ENCODE measurements at places on chromosomes 6 and 20.

- no peak for DNase-seq
These were observed 492.4 kb upstream of the MARCKS start for GRCh38 chr6:113364766-113365165.

DNA sequence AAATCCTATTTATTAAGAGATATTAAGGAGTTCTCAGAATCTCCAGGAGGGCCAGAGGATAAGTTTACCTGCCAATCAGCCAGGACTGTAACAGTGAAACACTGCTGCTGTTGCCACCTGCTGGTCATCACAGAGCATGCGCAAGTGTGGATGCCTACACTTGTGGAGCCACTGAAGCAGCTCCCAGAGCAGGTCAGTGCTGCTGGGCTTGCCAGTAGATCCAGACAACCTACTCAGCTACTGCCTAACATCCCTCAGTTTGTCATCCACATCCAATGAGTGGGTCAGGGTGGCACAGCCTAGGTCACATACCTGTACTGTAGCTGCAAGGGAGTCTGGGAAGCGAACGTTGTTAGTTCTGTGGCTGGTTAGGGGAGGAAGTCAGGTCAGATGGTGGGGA is 18.3 kb upstream of the NHSL1 start:
- DNase-seq: peak; percentile 30

GRCh38 chr6:10099529-10100140 is 315.2 kb downstream of the TFAP2A start:
- DNase-seq: no peak

GRCh38 chr6:34073540-34073939 is 72.3 kb downstream of the GRM4 start:
- DNase-seq: no peak

DNA sequence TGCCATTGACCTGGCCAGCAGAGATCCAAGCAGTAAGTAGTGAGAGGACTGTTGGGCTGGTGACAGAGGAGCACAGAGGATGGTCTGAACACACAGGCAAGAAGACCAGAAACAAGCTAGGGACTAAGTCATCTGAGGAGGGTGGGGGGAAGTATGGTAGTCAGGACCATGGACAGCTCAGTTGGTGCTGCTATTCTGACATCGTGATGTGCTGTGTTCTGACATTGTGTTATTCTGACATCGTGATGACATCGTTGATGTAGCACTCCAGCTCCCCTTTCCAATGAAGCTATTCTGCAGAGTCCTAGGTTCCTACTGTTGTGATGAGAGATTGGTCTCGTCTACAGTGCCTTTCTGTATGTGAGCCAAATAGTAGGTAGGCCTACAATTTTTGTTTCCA is 28.7 kb downstream of the CFAP206 start:
- DNase-seq: peak; percentile 10

DNA sequence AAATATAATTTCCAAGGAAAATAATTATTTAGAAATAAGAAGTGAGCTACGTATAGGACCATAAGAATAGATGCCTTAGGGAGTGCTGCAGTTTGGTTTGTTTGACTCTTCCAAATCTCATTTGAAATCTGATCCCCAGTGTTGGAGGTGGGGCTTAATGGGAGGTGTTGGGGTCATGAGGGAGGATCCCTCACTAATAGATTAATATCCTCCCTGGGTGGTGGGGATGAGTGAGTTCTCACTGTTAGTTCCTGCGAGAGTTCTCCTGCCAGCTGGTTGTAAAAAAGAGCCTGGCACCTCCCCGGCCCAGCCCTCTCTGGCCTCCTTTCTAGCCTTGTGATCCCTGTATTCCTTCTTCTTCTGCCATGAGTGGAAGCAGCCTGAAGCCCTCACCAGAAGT is 69.3 kb downstream of the RCAN2 start:
- no peak for DNase-seq

DNA sequence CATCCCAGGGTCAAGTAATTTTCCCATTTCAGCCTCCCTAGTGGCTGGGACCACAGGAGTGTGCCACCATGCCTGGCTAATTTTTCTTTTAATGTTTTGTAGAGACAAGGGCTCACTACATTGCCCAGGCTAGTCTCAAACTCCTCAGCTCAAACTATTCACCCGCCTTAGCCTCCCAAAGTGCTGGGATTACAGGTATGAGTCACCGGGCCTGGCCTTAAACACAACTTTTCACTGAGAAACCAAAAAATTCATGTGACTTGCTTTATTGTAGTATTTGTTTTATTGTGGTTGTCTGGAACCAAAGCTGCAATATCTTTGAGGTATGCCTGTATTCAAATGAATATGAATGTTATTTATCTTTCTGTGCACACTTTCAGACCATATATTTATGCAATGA is 72.2 kb downstream of the RWDD2A start:
- DNase-seq: no peak

DNA sequence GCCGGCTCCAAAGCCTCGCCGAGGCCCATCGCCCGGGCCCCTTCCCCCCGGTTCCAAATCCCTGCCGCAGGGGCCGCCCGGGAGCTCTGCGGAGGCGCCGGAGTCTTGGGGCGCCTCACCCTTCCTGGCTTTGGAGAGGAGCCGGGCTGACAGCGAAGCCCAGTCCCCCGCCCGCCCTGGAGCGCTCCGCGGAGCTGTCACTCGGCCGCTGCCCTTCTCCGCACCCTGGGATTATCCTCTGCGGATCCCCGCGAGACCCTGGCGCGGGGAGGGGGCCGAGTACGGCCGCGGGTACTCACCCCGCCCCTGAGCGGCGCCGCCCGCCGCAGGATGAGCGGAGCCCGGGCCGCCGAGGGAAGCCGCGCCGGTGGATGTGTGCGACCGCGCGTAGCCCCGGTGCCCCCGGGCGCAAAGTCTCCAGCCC is 343 bp downstream of the SNAP91 start:
- no peak for DNase-seq

GRCh38 chr6:74879234-74879633 is 326.6 kb downstream of the COL12A1 start:
- no peak for DNase-seq

- no peak for DNase-seq
These were observed 206.4 kb upstream of the CITED2 start for GRCh38 chr6:139580592-139581484.

GRCh38 chr20:2080532-2081224 is 20.9 kb upstream of the STK35 start:
- DNase-seq: no peak

DNA sequence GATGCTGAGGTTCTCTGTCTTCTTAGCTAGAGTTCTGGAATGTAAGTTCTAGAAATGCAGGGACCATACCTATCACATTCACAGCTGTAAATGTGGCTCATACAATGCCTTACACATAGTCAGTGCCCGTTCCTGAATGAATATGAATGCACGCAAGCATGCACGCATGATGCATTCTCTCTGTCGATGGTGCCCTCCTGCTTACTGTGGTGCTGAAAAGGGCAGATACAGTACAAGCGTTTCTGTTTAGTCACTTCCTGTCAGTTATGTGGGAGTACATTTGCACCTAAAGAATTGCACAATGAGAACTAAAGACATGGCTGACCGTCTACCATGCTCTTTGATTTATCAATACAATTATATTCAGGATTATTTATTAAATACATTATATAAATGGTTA is 152.2 kb upstream of the SOX4 start:
- no peak for DNase-seq

DNA sequence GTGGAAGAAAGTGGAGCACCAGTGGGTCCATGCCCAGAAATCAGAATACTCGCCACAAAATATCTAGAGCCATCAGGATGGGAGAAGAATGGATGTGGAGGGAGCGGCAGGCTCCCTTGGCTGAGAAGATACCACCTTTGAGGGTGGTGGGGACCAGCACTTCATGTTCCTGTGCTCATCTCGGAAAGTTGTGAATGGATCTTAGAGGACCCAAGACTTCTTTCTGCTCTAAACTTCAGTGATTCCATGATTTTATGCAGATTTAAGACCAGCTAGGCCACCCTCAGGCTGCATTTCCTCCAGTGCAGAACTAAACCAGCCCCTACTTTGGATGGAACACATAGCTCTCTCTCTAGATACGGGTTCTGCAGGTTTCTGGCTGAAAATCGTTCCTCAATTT is 416.5 kb downstream of the CDC5L start:
- DNase-seq: no peak

GRCh38 chr6:52746213-52746612 is 17.1 kb downstream of the GSTA2 start:
- no peak for DNase-seq

GRCh38 chr6:27720607-27721580 is 191.3 kb downstream of the OR2B2 start:
- no peak for DNase-seq

GRCh38 chr20:36573798-36574365 is 485 bp downstream of the TGIF2 start:
- no peak for DNase-seq

GRCh38 chr20:14921513-14921912 is 584.1 kb upstream of the FLRT3 start:
- no peak for DNase-seq

GRCh38 chr6:68633281-68633971 is 1.7 kb upstream of the ADGRB3 start:
- no peak for DNase-seq

- DNase-seq: no peak
These were observed 230.2 kb downstream of the ANKRD60 start for GRCh38 chr20:57998276-57998675.

GRCh38 chr20:3092611-3093379 is 8.3 kb upstream of the AVP start:
- no peak for DNase-seq

DNA sequence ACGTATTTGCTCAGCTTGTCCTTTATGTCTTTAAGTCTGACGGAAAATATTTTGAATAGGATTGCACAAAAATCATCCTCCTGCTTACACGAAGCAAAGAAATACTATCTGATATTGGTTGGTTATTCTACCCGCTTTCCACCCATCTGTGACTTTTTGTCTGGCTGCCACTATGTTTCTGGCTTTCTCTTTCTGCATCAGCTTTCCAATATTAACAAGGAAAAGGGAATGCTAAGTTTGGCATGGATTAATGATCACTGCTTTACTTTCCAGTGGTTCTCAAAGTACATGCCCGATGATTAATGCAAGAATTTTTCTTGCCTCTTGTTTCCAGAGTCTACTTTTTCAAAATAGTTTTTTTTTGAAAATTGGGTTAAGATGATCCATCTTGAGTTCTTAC is 57.0 kb downstream of the RNF144B start:
- no peak for DNase-seq

- DNase-seq: no peak
These were observed 63.5 kb downstream of the THBS2 start for GRCh38 chr6:169190144-169190584.

DNA sequence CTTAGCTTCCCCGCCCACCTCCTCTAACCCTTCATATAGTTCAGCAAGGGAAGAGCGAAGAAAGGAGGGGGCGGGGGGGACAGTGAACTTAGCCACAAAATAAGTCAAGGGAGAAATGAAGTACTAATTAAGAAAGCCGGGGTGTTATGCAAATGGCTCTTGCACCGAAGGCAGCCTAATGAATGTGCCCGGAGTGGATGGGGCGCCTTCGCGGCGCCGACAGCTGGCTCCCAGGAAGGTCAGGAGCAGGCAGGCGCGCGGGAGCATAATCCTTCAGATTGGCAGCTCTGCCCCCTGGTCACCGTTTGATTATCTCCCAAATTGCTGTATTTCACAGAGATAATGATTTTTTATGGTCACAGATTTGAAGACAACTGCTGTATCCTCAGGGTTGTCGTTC is 395.1 kb downstream of the TFAP2B start:
- no peak for DNase-seq

Data from stimulated activated CD8-positive, alpha-beta memory T cell treated with anti-CD3 and anti-CD28 coated beads, Interleukin-2, amount 100 ng/mL, for 48 hours (primary cell).